ENCODE measurements at places on chromosomes 6 and 20.

DNA sequence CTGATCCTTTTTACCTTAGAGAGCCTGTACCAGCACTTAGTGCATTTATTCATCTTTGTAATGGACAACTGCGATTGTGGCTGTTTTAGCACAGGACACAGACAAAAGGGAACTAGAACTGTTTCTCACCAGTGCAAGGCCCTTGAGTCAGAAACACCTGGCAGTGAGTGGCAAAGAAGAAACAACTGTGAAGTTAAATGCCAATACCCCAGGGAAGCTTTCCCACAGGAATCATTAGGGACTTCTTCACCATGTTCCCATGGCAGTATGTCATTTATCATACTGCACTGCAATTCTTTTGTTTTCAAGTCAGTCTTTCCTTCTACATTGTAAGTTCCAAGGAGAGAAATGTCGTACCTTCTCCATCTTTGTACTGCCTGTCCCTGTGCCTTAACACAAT lies 28.6 kb upstream of the CDYL start:
- DNase-seq = no peak

- DNase-seq = no peak
These were observed 27.4 kb downstream of the GJA10 start for GRCh38 chr6:89921691-89922090.

DNA sequence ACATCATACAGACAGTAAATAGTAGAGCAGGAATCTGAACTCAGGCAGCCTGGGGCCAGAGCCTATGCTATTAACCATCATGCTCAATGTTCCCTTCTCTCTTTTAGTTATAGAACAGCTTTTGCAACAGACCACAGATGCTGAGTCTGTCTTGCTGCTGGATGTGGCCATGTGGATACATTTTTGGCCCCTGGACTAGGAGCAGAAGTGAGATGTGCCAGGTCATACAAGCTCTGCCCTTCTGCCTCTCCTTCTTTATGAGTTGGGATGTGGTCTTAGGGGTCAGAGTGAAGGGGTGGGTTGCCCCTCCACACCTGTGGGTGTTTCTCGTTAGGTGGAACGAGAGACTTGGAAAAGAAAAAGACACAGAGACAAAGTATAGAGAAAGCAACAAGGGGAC lies 14.6 kb upstream of the AARS2 start:
- no peak for DNase-seq

GRCh38 chr6:95292011-95292410 lies 285.3 kb upstream of the MANEA start:
- DNase-seq = no peak

DNA sequence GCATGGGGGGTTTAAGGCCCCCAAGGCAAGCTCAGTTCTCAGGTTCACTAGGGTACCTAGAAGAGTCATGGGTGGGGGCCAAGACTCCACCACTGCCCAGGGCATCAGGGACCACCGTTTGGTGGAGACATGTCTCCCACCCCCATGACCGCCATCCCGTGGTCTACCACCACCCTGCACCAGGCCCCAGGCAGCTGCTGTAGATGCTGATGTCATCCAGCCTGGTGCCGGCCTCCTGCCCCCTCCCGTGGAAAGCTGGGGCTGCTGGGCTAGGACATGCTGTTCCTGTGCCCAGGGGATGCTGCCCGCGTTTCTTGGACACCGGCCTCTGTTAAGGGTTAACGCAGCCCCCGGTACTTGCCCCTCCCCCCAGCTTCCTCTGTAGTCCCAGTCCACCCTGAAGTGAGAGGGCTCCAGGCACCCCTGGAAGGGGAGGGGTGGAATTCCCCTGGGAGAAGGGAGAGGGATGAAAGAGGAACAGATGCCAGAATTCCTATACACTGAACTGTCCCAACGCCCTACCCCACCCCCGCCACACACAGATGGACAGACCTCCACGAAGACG lies 587 bp downstream of the IP6K3 start:
- no peak for DNase-seq

DNA sequence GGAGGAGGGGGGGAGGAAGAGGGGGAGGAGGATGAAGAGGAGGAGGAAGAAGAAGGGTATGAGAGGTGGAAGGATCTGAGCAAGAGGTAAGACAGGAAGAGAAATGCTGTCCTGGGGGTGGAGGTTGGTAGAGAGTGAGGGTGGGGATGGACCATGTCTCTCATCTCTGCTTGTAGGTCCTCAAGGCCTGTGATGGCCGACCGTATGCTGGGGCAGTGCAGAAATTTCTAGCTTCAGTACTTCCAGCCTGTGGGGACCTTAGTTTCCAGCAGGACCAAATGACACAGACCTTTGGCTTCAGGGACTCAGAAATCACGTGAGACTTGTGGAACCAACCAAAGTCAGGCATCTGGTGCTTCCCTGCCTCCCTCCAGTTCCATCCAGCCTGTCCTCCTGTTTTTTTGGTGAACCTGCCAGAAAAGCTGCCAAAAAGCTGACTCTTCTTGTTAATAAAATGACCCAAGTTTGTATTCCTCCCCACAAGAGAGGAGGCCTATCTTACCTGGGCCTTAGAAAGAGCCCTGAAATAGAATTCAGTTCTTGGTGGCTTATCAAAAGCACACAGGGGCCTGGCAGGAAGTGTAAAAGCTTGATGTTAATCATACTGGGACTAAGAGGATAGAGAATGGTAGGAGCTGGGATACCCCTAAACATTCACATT lies 2.5 kb upstream of the C4A start:
- DNase-seq = no peak

- DNase-seq = no peak
These were observed 95.4 kb downstream of the MKKS start for GRCh38 chr20:10338426-10339180.

DNA sequence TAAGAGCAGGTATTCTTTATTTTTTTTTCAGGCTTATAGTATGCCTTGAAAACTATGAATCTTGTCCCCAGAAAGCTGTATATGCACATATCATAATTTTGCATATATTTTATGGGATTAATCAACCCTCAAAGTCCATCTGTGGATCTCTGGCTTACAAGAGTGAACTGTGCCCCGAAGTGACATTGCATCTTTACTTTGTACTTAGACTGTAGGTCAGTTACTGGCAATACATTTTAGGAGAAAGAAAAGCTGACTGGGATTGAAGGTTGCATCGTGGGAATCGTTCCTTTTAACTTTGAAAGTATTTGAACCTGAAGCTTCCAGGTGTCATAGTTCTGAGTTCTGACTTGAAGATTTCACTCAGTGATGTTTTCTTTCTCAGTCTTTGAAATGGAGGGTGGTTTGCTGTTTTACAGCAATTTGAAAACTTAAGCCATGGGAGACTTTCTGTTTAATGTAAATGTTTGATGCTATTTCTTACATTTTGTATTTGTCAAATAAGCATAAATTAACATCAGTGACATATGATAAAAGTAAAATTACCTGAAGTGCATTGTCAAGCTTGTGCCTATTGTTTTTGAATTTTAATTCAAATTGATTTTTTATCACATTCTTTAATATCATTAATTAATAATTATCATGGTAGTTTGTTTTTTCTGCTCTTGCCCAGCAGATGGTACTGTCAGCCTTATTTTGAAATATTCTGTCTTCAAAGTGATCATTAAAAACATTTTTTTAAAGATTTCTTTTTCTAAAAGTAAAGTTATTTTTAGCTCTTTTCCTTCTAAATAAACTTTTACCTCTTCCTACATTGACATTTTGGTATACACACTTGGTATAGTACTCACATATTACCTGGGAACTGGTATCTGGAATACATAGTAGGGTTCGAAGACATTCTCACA lies 29.0 kb downstream of the L3MBTL3 start:
- DNase-seq = no peak

- no peak for DNase-seq
These were observed 2.0 kb upstream of the SLC22A23 start for GRCh38 chr6:3458706-3459421.

- no peak for DNase-seq
These were observed 96.2 kb upstream of the RSPO3 start for GRCh38 chr6:127022302-127022701.

GRCh38 chr6:95203153-95203754 lies 374.1 kb upstream of the MANEA start:
- no peak for DNase-seq
